ENCODE measurements at places on chromosomes 7 and 10. TPM values are rescaled to one million over a fixed set of nuclear protein-coding genes. Genes with fewer than 3 reads are reported as not detected.

Gene SFTPD
- 0.66 TPM for total RNA-seq

Gene C7orf33
- total RNA-seq, result not detected

DNA sequence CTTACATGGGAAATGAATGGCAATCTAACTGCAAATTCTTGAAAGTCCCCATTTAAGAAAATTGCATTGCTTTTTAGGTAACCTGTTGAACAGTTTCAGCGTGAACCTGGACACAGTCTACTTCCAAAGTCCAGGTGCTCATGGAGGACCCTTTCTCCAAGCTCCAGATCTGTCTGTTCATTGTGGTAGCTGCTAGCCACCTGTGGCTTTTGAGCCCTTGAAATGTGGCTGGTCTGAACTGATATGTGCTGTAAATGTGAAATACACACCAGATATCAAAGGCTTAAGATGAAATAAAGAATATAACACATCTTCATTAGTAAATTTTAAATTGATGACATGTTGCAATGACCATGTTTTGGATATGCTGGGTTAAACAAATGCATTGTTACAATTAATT lies 4.2 kb downstream of the CACNB2 start:
- no peaks in the 10 kb centered on the region for H3K27me3 ChIP-seq
- no peak overlapping the region for H3K27ac ChIP-seq
- H3K36me3 ChIP-seq, result no peaks in the 10 kb centered on the region

DNA sequence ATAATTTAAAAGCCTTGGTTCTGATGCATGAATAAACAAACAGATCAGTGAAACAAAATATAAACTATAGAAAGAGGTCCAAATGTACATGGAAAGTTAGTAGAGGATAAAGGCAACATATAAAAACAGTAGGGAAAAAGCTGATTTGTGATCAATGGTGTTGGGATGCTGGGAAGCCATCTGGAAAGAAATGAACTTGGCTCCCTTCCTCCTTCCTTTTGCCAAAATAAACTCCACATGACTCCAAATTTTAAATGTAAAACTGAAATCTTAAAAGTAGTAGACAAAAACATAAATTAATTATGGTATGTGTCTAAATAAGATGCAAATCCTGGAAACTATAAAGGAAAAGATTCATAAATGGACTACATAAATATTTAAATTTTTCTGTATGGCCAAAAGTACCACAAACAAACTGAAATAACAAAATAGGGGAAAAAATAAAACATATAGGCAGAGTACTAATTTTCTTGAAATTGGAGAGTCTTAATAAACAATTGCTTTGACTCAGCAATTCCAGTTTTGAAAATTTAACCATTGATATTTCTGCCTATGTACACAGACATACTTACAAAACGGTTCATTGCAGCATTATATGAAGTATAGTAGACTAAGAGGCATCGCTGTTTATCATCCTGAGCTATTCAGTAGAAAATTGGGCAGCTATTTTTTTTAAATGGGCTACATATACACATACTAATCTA lies 77.0 kb upstream of the TRIM24 start:
- no peaks in the 10 kb centered on the region for H3K27me3 ChIP-seq
- H3K27ac ChIP-seq, result no peak overlapping the region
- H3K4me3 ChIP-seq, result no peak overlapping the region
- no peak for DNase-seq

GRCh38 chr10:50438049-50438936 lies 185.5 kb downstream of the SGMS1 start:
- H3K27ac ChIP-seq, result no peak overlapping the region
- H3K27me3 ChIP-seq, result no peaks in the 10 kb centered on the region
- H3K4me1 ChIP-seq, result no peaks in the 10 kb centered on the region
